Pancreas (tissue), 10 donors: ENCODE measurements at places on chromosomes 5 and 9. TPM values are rescaled to one million over a fixed set of nuclear protein-coding genes. Genes with fewer than 3 reads are reported as not detected.

NIPAL4 gene
- not detected for total RNA-seq

SLC6A19 gene
- 0.22 TPM for total RNA-seq

IL3 gene
- not detected for total RNA-seq

C5 gene
- total RNA-seq: 17.9 TPM

SPATA31D4 gene
- total RNA-seq: not detected

ANKRD31 gene
- total RNA-seq: 0.26 TPM

FOXD4L4 gene
- total RNA-seq: 0.14 TPM

HTR1A gene
- not detected for total RNA-seq

IL13 gene
- total RNA-seq: not detected

CA9 gene
- 2.7 TPM for total RNA-seq

ACSL6 gene
- total RNA-seq: 1.1 TPM

NSD1 gene
- 26.3 TPM for total RNA-seq

CCDC192 gene
- total RNA-seq: not detected

CATSPER3 gene
- total RNA-seq: 0.34 TPM

FOXD4L6 gene
- 0.08 TPM for total RNA-seq

COL15A1 gene
- total RNA-seq: 30.9 TPM

RGS7BP gene
- 0.04 TPM for total RNA-seq

IFNA21 gene
- total RNA-seq: not detected

OTULINL gene
- 24.2 TPM for total RNA-seq

PCDHB2 gene
- 0.57 TPM for total RNA-seq

FGF10 gene
- total RNA-seq: 5.8 TPM

CCDC69 gene
- 23.1 TPM for total RNA-seq

NPM1 gene
- total RNA-seq: 412 TPM

NFIB gene
- 40.9 TPM for total RNA-seq

GOLPH3 gene
- 44.6 TPM for total RNA-seq

SOWAHA gene
- total RNA-seq: 1.9 TPM

SHOC1 gene
- 0.25 TPM for total RNA-seq

PCA3 gene
- total RNA-seq: not detected

ZNF618 gene
- total RNA-seq: 8.0 TPM

SLCO6A1 gene
- not detected for total RNA-seq

PCDHGA2 gene
- total RNA-seq: 2.1 TPM

SLC6A7 gene
- not detected for total RNA-seq

LEAP2 gene
- 0.95 TPM for total RNA-seq

TLE1 gene
- 29.9 TPM for total RNA-seq

NPR3 gene
- total RNA-seq: 0.42 TPM

PFN3 gene
- not detected for total RNA-seq

LVRN gene
- 0.08 TPM for total RNA-seq

MEIKIN gene
- total RNA-seq: not detected

GTF2H2 gene
- total RNA-seq: 10.5 TPM

LHFPL2 gene
- 11.5 TPM for total RNA-seq

SPOCK1 gene
- 13.2 TPM for total RNA-seq

ABLIM3 gene
- 4.1 TPM for total RNA-seq

LAMC3 gene
- total RNA-seq: 2.2 TPM

SLC45A2 gene
- not detected for total RNA-seq

PCDHB6 gene
- total RNA-seq: 0.51 TPM

CDK9 gene
- 33.9 TPM for total RNA-seq

TSLP gene
- not detected for total RNA-seq

SVEP1 gene
- 12.8 TPM for total RNA-seq
